ENCODE measurements at places on chromosomes 11 and 22.

- DNase-seq, result no peak
Measured at GRCh38 chr22:30309951-30310741, 16.6 kb downstream of the TBC1D10A start.

DNA sequence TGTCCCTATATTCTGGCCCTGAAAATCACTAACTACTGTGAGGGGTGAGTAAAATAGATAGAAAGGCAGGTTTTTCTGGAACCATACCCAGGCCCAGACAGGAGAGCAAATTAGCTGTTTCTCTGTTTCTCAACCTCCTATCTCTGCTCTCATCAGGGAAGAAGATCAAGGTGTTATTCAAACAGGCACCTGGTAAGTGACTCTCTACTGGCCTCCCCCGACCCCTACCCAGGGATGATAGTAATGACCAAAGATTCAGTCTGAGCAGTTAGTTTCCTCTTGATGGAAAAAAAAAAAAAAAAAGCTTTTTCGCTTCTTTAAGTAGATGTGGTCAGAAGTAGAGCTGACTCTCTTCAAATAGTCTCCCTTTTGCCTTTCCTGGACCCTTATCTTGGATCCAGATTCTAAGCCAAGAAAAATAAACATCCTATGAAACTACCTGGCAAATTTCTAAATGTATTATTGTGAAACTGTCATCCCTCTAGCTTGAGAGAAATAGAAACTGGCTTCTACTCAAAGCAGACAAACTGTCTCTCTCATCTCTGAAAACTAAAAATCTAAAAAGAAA is 9.9 kb downstream of the LRRC4C start:
- DNase-seq, result no peak

GRCh38 chr11:657691-658126 is 20.6 kb downstream of the DRD4 start:
- no peak for DNase-seq

- no peak for DNase-seq
Measured at GRCh38 chr11:95365348-95365747, 134.3 kb upstream of the SESN3 start.

GRCh38 chr11:122628810-122629555 is 26.5 kb upstream of the UBASH3B start:
- no peak for DNase-seq

DNA sequence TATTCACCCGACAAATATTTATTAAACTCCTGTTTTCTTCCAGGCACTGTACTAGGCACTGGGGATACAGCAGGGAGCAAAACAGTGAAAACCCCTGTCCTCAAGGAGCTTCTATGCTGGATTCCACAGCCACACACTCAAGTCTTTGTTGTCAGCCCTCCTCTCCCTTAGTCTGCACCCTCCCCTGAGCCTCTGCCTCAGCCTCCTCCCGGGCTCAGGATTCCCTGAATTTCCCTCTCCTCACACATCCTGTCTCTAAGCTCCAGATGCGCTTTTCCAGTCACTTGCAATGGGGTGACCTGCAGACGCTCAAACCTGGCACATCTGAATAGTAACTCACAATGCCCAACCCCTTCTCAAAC is 13.5 kb upstream of the TUB start:
- DNase-seq, result no peak

DNA sequence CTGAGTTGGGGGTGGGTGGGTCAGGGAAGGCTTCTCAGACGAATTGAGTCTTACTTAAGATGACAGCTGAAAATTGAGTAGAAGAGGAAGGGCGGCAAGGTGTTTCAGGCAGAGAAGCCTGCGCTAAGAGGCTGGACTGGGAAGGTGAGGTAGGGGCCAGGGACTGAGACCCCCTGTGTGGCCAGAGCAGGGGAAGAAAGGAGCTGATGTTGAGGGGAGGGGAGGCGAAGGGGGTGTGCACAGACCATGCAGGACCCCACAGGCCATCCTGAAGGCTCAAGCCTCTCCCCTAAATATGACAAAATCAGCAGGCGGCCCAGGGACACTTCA is 40.6 kb upstream of the CREB3L1 start:
- DNase-seq, result no peak

DNA sequence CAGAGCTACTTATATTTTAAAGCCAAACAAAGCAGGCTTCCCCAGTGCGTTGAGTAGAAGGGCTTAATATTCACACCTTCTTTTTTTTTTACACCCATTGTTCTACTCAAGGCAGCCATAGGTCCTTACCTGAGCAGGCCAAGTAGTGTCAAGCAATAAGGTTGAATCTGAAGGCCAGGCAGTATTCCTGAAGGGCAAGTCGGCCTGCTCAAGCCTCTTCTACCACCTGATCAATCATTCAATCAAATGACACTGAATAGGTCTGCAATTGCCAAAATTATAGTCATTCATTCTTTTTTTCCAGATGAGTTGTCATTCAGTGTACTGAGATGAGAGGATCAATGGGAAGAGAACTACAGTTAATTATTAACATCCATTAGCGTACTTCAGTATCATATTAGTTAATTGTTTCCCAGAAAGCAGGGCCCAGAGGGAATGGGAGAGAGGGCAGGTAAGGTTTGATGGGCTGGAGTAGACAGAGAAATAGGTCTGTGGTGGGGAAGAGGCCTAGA is 11.9 kb upstream of the PPP2R1B start:
- no peak for DNase-seq

DNA sequence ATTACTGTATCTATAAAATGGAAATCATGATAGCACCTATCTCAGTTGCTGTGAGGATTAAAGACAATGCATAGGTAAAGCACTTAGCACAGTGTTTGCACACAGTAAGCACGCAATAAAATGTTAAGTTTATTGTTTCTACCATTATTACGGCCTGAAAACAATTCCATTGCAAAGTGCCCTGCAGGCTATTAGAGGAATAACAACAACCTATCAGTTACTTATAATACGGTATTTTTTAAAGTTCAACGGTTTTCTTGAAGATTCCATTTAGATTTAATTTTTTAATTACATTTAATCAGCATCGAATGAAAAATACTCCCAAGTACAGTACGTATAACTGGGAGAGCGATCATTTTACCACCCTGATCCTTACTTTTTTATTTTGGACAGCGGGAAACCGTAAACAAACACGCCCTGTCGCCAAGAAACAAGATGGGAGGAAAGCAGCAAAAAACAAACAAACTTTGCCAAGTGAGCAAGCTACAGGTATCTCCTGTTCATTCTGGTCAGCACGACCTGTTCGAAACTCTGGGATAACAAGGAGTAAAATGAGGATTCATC is 893 bp downstream of the SLC36A4 start:
- DNase-seq, result no peak

DNA sequence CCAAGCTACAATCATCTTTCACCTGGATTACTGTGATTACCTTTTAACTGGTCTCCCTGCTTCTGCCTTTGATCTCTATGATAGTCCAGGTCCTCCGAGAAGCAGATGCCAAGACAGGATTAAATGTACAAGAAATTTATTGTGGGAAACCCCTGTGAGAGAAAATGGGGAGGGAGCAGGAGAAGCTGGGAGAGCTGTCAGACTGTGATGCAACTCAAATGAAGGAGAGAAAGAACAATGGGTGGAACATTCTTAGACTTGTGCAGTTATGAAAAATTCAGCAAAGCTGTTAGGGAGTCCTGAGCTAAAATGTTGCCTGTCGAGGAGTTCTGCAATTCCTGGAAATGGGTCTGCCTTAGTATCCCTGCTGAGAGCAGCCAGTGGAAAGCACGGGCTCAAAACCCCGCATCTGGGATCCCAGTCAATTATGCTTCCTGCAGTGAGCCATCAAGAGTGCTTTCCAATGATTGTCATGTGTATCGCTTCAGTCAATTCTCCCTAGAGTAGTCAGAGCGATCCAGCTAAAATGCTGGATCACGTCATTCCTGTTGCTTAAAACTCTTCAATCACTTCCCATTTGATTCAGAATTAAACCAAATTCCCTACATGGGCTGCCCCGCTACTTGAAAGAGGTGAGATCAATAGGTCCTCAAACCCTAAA is 16.5 kb upstream of the CSTF3 start:
- DNase-seq, result no peak

DNA sequence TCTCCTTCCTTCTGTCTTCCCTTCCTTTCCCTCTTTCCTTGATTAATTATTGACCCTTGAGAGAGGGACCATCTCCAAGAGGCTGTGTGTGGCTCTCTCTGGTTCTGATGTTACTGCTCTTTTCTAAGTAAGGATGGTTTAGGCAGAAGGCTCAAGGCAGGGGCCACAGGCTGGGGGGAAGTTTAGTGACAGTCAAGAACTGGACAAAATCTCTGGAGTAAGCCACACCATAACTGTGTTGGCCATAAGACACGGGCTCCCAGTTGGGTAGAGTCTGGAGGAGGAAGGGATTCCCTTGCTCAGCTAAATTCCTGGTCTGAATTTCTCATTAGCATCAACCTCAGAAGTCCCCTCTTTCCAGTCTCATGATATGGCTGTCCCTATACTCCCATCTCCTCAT is 74.7 kb downstream of the BUD13 start:
- no peak for DNase-seq

- DNase-seq, result no peak
Measured at GRCh38 chr11:73248526-73249185, 23.5 kb upstream of the P2RY6 start.

DNA sequence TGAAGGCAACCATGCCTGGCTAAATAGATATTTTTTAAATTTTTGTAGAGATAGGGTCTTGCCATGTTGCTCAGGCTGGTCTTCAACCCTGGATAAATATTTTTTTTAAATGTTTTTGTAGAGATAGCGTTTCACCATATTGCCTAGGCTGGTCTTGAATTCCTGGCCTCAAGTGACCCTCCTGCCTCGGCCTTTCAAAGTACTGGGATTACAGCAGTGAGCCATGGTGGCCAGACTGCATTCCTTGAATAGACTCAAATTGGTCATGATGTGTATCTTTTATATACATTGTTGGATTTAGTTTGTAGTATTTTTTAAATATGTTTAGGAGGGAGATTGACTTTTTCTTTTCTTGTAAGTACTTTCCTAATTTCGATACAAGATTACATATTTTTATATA is 325.7 kb upstream of the C11orf87 start:
- DNase-seq, result no peak

DNA sequence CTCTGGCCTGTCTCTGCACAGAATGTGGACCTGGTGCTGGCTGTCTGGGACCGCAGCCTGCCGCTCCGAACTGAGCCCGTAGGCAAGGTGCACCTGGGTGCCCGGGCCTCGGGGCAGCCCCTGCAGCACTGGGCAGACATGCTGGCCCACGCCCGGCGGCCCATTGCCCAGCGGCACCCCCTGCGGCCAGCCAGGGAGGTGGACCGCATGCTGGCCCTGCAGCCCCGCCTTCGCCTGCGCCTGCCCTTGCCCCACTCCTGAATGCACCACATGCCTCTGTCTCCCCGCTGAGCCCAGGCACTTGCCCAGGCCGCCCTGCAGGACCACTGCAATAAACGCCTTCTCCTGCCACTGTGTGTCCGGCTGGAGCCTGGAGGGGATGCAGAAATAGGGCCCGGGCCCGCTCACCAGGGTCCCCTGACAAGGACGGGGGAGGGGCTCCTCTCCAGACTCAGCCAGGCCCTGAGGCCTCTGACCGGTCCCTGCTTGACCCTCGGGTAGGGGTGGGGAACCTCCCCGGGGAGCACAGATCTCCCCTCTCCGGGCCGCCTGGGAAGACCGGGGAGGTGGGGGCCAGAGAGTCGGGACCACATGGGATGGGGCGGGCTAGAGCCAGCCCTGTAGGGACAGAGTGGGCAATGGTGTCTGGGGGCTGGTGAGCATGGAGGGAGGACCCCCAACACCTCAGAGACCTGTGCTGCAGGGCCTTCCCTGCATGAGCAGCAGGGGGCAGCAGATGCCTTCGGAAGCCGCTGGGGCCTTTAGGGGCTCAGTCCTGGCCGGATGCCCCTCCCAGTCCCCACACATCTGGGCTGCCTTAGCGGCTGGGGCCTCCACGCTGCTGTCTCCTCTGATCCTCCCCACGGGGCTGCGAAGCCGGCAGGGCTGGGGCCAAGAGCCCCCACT is 1.4 kb upstream of the TNNI2 start:
- no peak for DNase-seq

DNA sequence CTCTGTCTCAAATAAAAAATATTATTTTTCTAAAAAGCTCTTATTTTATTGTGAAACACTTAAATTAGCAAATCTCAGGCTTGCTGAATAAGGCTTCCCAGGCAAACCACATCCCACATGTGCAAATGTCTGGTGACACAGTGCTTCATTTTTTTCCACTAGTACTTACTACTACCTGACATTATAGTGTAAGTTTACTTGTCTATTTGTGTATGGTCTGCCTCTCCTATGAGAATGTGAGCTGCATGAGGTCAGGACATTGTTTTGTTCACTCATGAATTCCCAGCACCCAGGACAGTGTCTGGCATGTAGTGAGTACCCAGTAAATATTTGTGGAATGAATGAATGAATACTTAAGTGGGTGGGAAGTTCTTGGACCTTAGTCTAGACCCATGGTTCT is 103.1 kb downstream of the PTPRJ start:
- DNase-seq, result no peak

GRCh38 chr11:61599968-61600710 is 19.3 kb upstream of the SYT7 start:
- no peak for DNase-seq

- DNase-seq, result no peak
Measured at GRCh38 chr11:20248121-20248772, 88.0 kb upstream of the DBX1 start.

DNA sequence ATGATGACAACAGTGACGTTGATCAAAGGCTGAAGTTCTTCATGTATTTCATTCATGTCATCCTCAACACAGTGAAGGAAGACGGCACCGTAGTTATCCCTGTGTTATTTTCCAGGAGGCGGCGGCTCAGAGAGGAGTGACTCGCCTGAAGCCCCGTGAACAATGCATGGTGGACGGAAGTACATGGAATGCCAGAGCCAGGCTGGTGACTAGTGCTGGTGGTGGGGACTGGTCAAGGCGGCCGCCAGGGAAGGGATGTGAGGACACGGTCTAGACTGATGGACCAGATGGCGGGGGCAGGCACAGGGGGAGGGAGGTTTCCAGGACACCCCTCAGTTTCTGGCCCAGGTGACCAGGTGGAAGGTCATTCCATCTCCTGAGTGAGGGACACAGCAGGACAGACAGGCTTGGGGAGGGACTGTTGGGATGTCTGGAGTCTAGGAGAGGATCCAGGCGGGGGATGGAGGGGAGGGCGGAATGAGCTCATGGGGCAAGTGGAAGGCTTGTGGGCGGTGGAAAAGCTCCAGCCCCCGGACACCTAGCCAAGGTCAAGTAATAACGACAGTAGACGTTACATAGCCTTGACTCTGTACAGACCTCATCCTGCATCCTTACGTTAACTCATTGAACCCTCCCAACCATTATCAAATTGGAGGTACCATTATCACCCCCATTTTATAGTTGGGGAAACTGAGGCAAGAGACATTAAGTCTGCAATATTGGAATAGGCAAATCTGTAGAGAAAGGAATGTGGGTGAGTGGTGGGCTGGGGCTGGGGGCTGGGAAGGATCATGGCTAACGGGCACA is 16.0 kb upstream of the PICK1 start:
- DNase-seq, result no peak

- DNase-seq, result no peak
Measured at GRCh38 chr11:34158661-34159060, 53.2 kb downstream of the NAT10 start.

GRCh38 chr11:73296501-73297230 is 11.4 kb upstream of the ARHGEF17 start:
- DNase-seq, result no peak

- no peak for DNase-seq
Measured at GRCh38 chr11:73154178-73154577, 12.1 kb upstream of the FCHSD2 start.

- DNase-seq, result no peak
Measured at GRCh38 chr11:2511421-2512369, 66.9 kb downstream of the KCNQ1 start.

- DNase-seq, result no peak
Measured at GRCh38 chr22:49827271-49827852, 311 bp downstream of the BRD1 start.

Data from cortex of kidney (tissue), 1 donor.